Lung (tissue), 17 donors: ENCODE measurements at places on chromosomes 1 and 21. TPM values are rescaled to one million over a fixed set of nuclear protein-coding genes. Genes with fewer than 3 reads are reported as not detected.

Gene RHD
- 0.12 TPM for polyA plus RNA-seq

Gene OMA1
- 18.2 TPM for polyA plus RNA-seq

Gene THEM5
- not detected for polyA plus RNA-seq

Gene INKA2
- polyA plus RNA-seq: 5.5 TPM

Gene LENEP
- not detected for polyA plus RNA-seq

Gene KRTAP21-2
- not detected for polyA plus RNA-seq

Gene VASH2
- 0.49 TPM for polyA plus RNA-seq

Gene UBE2G2
- polyA plus RNA-seq: 35.6 TPM

Gene SPATA6
- polyA plus RNA-seq: 4.1 TPM

Gene HHIPL2
- 0.40 TPM for polyA plus RNA-seq

Gene ITLN2
- polyA plus RNA-seq: 23.7 TPM

Gene PEAR1
- polyA plus RNA-seq: 10.7 TPM

Gene KRTAP13-3
- not detected for polyA plus RNA-seq

Gene SYTL1
- polyA plus RNA-seq: 41.6 TPM

Gene TRIM63
- 0.12 TPM for polyA plus RNA-seq

Gene IL23R
- polyA plus RNA-seq: 0.03 TPM

Gene SHISA4
- 7.7 TPM for polyA plus RNA-seq

Gene KIF2C
- 1.5 TPM for polyA plus RNA-seq

Gene CDK18
- polyA plus RNA-seq: 9.7 TPM

Gene MIXL1
- not detected for polyA plus RNA-seq
